Mammary epithelial cell (primary cell): ENCODE measurements at places on chromosomes 12 and 14. TPM values are rescaled to one million over a fixed set of nuclear protein-coding genes. Genes with fewer than 3 reads are reported as not detected.

The RIMKLB gene
- total RNA-seq: 27.2 TPM

The MIPOL1 gene
- total RNA-seq: 11.2 TPM

The RNF212B gene
- total RNA-seq: not detected

The NKX2-1 gene
- total RNA-seq: not detected in 2 replicates

The GRIN2B gene
- total RNA-seq: not detected in 2 replicates

The PPM1H gene
- total RNA-seq: 1.3 TPM

The ALDH1L2 gene
- total RNA-seq: 61.7 TPM

The OASL gene
- 0.40 and 0.66 TPM in 2 replicates for total RNA-seq

The PLEKHH1 gene
- 11.9 and 13.1 TPM in 2 replicates for total RNA-seq

The PLEKHG7 gene
- total RNA-seq: not detected in 2 replicates

The JKAMP gene
- 99.9 TPM for total RNA-seq
